Kidney epithelial cell (primary cell): ENCODE measurements at places on chromosomes 1 and 21. TPM values are rescaled to one million over a fixed set of nuclear protein-coding genes. Genes with fewer than 3 reads are reported as not detected.

The DNMT3L gene
- not detected in 2 replicates for total RNA-seq

The SPRR2F gene
- total RNA-seq = not detected in 2 replicates

The FAM76A gene
- total RNA-seq = 10.7 and 13.5 TPM in 2 replicates

The COL16A1 gene
- 9.2 and 10.8 TPM in 2 replicates for total RNA-seq

The CD53 gene
- not detected in 2 replicates for total RNA-seq

The DENND1B gene
- total RNA-seq = 7.0 and 7.5 TPM in 2 replicates

The OPRD1 gene
- 0.21 and 0.34 TPM in 2 replicates for total RNA-seq

The OR14K1 gene
- not detected in 2 replicates for total RNA-seq

The MNDA gene
- total RNA-seq = not detected in 2 replicates

The AMY1A gene
- not detected in 2 replicates for total RNA-seq

The DMRTA2 gene
- total RNA-seq = not detected in 2 replicates

The CCT8 gene
- 171 and 175 TPM in 2 replicates for total RNA-seq

The SELENON gene
- 50.8 and 65.6 TPM in 2 replicates for total RNA-seq

The CD1D gene
- total RNA-seq = 0.34 and 0.67 TPM in 2 replicates

The VWA5B1 gene
- total RNA-seq = 0.14 TPM in 1 of 2 replicates, not detected in the other

The ANGPTL1 gene
- not detected in 2 replicates for total RNA-seq

DNA sequence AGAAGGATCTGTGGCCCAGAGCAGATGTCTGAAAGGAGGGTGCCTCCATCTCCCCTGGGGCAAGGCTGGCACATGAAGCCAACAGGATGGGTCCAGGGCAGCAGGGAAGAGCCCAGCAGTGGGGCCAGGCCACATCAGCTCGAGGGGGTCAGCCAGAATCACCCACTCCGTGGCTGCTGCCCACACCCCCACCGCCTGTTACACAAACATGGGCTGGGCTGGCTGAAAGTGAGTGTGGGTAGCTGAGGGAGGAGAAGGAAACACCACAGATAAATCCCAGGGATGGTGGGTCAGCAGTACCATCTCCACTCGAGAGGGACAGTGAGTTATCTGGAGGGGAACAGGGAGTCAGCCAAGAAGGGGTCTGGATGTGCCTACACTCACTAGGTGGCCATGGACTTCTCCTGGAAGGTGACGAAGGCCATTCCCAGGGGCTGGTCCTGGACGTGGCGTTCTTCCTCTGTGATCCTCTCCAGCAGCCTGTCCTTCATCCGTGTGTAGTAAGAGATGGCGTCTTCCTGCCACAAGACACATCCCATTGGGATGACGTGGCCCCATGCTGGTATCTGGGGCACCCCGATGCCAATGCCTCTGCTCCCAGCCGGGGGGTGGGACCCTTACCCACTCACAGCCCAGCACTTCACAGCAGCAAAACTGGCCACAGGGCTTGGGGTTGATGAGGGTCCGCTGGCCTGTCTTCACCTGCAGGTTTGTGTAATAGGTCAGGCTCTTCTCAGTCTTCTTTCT is 20.2 kb downstream of the TMEM63A start:
- DNase-seq = no peak

GRCh38 chr1:208145167-208145566 is 99.0 kb downstream of the PLXNA2 start:
- DNase-seq = no peak

DNA sequence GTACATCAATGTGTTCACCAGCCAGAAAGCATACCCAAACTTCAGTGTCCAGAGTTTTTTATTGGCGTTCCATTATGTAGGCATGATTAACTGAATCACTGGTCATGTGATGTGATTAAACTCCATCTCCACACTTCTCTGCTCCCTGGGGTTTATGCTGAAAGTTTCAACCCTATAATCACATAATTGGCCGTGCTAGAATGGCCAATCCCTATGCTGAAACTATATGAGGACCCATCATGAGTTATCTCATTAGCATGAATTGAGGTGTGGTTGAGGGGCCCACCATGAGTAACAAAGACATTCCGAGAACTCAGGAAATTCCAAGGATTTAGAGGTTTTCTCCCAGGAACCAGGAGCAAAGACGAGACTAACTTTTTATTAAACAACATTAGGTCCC is 31.8 kb upstream of the FBXO28 start:
- peak; percentile 65 for DNase-seq

- DNase-seq = no peak
Observed at GRCh38 chr1:212367474-212368072, 47.1 kb downstream of the PACC1 start.

DNA sequence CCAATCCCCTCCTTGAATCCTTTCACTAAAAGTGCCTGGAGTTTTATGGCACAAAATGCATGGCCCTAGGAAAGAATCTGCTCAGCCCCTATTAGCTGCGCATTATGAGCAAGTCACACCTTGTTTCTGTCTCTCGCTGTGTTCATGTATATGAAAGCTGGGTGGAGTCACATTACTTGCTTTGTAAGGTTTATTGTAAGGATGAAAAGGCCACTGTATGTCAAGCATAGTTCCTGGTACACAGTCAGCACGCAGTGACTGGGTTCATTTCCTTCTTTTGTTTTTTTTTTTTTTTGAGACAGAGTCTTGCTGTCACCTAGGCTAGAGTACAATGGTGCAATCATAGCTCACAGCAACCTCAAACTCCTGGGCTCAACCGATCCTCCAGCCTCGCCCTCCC is 6.7 kb upstream of the SLC9A1 start:
- DNase-seq = no peak

DNA sequence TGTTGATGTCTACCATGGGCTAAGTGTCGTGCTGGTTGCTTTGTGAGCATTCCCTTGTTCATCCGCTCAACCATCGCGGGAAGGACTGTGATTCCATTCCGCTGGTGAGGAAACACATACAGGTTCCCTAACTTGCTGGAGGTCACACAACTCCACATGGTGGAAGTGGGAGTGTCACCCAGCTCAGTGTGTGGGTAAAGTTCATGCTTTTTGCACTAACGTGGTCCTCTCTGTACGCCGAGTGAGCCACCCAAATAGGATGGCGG is 4.0 kb upstream of the CLDN19 start:
- no peak for DNase-seq

DNA sequence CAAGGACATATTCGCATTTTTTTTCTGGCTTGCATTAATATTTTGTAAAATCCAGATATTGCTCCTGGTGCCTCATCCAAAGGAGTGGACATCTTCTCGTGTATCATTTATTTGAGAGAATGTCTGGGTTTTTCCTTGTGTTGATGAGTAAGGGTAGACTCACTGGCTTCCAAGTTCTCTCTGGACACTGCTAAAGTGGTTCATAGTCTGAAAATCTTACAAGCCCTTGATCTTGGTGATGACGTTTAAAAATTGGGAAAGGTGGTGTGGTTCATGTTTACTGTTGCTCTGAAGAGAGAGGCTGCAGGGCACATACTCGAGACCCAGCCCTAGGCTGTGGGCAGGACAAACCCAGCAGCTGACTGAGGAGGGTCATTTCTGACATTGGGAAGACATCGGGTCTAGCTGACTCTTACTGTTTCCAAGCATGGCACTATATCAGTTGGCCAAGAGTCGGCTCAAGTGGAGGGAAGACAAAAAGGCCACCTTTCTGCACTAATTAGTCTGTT is 296.2 kb downstream of the LMX1A start:
- DNase-seq = no peak

- no peak for DNase-seq
Observed at GRCh38 chr1:110207831-110208230, 2.3 kb upstream of the KCNC4 start.

DNA sequence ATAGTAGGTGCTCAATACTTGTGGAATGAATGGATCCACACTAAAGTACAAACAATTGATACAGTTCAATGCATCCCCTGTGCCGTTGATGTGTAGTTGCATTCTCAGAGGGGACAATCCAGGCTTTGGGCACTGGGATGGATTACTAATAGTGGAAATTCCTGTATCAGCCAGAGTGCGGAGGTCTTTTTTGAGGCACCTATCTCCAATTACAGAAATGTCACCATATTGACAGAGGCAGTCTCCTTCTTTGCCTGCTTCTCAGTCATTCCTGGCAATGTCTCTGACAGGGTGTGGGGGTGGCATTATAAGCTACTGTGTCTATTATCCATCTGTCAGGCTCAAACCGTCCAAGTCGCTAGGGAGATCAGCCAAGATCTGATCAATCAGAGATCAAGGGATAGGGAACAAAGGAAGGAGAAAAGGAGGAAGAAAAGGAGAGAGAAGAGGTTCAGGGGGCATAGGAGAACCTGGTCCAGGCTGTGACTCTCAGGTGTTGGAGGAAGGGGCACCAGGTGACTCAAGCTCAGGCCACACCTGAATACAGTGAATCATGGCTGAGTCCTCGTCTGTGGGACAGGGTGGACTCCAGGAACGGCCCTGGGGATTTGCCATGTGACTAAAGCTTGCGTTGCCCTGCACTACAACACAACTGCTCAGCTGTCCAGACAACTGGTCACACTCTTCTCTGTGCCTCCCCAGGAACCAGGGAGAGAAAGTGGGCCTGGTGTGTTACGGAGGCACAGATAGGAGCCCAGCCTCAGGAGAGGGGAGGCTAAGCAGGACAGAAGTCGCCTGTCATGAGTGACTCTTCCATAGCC is 3.4 kb upstream of the LAMB3 start:
- DNase-seq = no peak

DNA sequence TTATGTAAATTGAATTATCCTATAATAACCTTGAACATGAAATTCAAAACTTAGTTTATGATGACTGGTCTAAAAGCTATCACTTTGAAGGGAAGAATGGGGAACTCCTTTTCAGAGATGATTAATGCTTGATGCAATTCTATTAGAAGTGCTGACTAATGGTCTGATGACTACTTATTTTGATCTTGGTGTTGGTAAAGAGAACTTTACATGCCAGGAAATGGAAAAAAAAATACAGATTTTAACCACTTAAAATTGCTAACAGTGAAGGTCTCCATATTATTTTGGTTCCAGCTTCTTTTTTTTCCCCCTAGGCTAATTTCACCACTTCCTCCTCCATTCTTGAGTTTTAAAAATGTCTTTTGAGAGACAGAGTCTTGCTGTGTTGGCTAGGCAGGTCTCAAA is 22.9 kb downstream of the S1PR1 start:
- DNase-seq = no peak

- DNase-seq = no peak
Observed at GRCh38 chr1:51705035-51705434, 88.1 kb downstream of the OSBPL9 start.

GRCh38 chr1:167815650-167816049 is 93.9 kb downstream of the MPZL1 start:
- no peak for DNase-seq

- DNase-seq = peak; percentile 61
Observed at GRCh38 chr1:53508991-53509666, 49.9 kb downstream of the DMRTB1 start.

GRCh38 chr1:161100556-161100955 is 2.4 kb downstream of the KLHDC9 start:
- no peak for DNase-seq

DNA sequence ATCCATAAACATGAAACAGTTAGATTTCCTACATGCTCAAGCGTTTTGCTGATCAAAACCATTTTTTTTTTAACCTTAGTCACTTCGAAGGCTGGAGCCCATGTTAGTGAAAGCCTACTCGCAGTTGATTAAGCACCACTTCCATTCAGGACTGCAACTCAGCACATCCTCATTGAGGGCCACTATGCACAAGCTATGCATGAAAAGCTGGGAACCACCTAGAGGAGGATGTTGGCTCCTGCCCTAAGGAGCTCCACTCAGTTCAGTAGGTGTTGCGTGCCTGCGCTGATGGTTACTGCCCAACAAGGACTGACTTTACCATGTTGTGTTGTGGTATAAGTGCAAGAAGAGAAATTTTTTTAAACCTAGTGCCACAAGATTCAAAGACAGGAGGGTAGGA is 181.4 kb upstream of the L1TD1 start:
- no peak for DNase-seq

- no peak for DNase-seq
Observed at GRCh38 chr1:170587253-170587593, 55.3 kb downstream of the GORAB start.

- no peak for DNase-seq
Observed at GRCh38 chr1:234916840-234917239, 211.8 kb downstream of the TOMM20 start.

GRCh38 chr1:190747704-190748103 is 270.0 kb upstream of the BRINP3 start:
- no peak for DNase-seq
